Hematopoietic multipotent progenitor cell (in vitro differentiated cells): ENCODE measurements at places on chromosomes 7 and 10. TPM values are rescaled to one million over a fixed set of nuclear protein-coding genes. Genes with fewer than 3 reads are reported as not detected.

GRCh38 chr10:132899751-132900065, 42.7 kb downstream of the CFAP46 start:
- DNase-seq, result no peak

DNA sequence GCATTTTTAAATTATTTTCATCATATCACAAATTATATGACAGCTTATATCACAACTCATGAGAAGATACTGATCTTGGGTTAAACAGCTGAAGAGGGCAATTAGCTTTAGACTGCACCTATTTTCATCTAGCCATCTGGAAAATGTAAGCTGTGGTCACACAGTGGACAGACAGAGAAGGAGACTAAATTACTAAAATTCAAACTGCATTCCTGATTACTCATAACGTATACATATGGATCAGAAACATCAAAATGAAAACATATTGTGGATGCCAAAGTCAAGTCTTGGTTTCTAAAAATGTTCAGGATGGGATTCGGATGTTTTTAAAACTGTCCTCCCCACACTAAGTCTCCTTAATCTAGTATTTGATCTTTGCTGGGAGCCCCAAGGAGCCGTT, 6.6 kb downstream of the BBIP1 start:
- no peak for DNase-seq

DNA sequence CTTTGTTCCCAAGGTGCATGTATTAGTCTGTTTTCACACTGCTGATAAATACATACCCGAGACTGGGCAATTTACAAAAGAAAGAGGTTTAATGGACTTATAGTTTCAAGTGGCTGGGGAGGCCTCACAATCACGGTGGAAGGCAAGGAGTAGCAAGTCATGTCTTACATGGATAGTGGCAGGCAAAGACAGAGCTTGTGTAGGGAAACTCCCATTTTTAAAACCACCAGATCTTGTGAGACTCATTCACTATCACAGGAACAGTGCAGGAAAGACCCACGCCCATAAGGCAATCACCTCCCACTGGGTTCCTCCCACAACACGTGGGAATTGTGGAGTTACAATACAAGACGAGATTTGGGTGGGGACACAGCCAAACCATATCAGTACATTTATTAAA, 92.9 kb downstream of the PPP1R3C start:
- DNase-seq, result no peak

GRCh38 chr7:5701085-5701914, 80.2 kb downstream of the RNF216 start:
- DNase-seq, result no peak

DNA sequence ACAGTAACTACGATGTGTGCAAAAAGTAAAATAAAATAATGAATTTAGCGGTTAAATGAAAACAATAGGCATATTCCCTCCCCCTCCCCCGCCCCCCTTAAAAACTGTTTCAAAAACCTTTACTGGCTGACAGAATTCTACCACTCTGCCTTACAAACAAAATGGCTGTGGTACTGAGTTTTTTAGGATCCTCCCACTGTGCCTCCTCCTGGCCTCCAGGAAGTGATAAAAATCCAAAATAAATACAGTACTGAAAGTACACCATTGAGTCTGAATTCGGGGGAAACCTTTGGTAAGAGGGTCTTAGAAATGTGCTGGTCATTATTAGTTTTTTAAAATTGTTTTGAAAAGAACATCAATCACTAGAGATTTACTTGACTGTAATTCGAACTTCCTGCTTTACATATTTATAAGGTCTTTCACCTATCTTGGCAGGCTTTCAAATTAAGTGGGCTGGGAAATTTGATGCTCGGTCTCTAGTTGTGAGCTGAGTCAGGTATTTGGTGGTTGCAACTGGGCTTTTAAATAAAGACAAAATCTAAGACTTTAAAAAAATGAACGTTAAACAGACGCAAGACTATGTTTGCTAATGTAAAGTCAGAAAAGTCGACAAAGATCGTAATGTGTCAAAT, 32.5 kb upstream of the EPC1 start:
- peak; percentile 79 for DNase-seq

- DNase-seq, result no peak
Observed at GRCh38 chr7:131655866-131656265, 99.4 kb upstream of the PODXL start.

GRCh38 chr7:92137557-92137956, 3.3 kb upstream of the CYP51A1 start:
- no peak for DNase-seq

DNA sequence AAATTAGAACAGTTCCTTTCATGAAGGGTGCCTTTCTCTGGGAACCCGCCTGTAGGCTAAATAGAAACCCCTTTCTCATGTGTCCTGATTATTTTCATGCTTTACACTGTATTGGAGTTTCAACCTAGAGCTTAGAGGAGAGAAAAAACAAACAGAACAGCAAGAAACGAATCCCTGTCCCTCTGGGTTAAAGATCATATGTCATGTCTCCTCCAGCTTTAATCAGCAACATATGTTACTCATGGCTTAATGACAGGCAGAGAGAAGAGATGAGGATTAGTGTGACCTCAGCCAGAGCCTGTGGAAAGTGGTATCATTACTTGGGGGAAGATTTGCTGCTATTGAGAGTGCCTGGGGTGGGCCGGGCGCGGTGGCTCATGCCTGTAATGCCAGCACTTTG, 32.1 kb downstream of the CRCP start:
- DNase-seq, result no peak

Gene RPP30
- 16.4 TPM for total RNA-seq

Gene SHTN1
- total RNA-seq, result 0.54 TPM

Gene RBM20
- under 0.01 TPM for total RNA-seq

Gene EBLN1
- not detected for total RNA-seq

Gene GPRIN2
- total RNA-seq, result not detected

Gene TMEM213
- not detected for total RNA-seq
